Immature natural killer cell (primary cell): ENCODE measurements at places on chromosomes 1 and 21.

- no peak for DNase-seq
Measured at GRCh38 chr1:203281033-203281432, 24.3 kb upstream of the BTG2 start.

GRCh38 chr1:15249081-15249480 lies 2.1 kb downstream of the FHAD1 start:
- peak; percentile 76 for DNase-seq

- peak; percentile 97 for DNase-seq
Measured at GRCh38 chr1:24930260-24931145, at the start of gene RUNX3. Gene RUNX3, minus strand, starts transcription at chr1:24930276. Its CDS starts 408 bp downstream, at chr1:24929868.

- DNase-seq = no peak
Measured at GRCh38 chr1:147837129-147837963, 65.2 kb upstream of the GJA8 start.

DNA sequence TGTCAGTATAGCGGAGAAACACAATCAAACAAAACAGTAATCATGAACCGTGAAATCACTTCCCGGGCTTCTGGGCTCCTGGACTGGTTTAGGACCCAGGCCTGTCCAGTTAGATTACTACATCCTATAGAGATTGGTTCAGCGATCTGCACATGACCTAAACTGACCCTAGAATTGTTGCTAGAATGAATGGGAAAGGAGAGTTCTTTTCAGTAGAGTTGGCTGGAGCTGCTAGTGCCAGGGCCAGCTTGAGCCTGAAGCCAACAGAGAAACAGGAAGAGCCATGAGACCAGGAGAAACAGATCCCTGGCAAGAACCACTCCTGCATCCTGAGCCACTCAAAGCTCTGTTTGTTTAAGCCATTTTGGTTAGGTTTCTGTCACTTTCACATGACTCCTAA lies 474.3 kb upstream of the C1orf87 start:
- no peak for DNase-seq

DNA sequence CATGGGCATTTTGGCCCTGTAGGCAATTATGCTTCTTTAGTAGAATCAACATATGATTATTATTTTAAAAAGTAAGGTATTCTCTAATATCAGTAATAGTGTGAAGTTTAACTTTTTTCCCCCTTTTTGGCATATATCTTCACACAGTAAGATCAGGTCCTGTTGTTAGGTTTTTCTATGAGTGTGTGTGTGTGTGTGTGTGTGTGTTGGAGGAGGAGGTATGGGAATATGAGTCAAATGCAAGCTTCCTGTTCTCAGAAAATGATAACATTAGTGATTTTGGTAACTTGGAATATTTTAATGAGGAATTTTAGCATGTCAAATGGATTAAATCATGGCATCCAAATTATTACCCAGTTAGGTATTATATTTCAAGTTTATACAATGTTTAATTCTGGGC lies 65.8 kb upstream of the BCL10 start:
- no peak for DNase-seq

DNA sequence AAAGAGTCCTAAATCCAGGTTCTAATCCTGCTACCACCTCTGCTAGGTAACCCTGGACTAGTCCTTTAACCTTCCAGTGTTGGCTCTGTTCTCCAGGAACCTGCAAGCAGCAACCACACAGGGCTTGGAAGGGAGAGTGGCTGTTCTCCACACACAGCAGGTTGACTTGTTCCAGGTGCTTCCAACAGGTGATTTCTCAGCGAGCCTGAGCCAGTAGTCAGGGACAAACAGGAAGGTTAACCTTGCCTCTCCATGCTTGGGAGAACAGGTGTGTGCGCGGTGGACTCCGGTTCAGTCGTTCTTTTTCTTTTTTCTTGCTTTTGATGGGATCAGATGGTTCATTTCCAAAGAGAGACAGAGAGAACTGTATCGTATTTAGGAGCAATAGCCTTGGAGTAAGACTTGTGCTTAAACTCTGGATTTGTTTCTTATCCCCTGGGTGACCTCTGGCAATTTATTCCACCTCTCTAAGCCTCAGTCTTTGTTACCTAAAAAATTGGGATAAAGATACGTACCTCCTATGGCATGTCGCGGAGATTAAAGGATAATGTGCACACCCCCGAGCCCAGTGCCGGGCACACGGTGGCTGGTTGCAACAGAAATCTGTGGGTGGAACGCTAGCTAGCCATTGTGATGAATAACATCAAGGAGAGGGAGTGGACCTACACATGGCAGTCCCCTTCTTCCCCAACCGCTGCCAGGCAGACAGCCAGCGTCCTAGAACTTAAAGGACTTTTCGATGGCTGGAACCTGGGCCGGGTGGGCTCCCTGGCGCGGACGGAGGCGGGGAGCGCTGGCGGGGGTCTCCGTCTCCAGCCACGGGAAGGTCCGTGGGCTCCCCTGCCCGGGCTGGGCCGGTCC lies 583 bp upstream of the CACHD1 start:
- DNase-seq = no peak

GRCh38 chr1:76203127-76203526 lies 128.6 kb downstream of the ST6GALNAC3 start:
- DNase-seq = no peak

DNA sequence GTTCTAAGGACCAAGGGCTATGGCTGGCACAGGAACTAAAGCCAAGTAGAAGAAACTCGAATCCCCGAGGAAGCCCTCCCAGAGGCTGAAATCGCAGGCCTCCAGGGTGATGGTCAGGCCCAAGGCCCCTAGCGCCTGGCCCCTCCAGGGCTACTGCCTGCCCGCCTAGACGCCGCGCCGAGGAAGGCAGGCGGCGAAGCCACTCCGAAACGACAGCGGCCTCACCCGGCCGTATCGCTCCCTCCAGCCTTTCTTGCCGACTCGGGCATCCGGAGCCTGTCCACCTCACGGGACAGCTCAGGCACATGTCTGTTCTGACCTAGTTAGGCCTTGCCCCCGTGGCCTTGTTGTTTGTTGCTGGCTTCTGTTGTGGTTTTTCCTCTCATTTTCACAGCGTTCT lies 9.7 kb upstream of the LHX8 start:
- no peak for DNase-seq

DNA sequence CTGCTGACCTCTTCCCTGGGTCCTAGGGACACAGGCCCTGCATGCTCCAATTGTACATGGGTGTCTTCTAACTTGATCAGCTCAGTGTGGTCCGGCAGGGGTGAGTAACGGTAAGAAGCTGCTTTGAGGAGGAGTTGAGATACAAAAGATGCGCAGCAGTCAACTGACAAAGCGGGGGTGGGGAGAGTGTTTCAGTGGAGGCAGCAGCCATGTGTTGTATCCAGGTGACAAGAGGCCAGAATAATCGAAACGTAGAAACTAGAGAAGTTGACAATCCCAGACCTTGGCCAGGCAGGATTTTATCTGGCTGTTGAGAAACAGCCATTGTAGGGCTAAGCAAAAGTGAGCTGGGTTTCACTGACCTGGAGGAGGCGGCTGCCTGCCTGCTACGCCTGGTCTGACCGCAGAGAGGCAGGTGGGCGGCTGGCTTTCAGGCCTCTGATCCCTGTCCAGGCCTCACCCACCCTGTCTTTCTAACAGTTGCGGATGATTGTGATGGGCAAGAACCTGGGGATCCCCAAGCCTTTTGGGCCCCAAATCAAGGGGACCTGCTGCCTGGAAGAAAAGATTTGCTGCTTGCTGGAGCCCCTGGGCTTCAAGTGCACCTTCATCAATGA lies 28.8 kb downstream of the PADI6 start:
- no peak for DNase-seq

DNA sequence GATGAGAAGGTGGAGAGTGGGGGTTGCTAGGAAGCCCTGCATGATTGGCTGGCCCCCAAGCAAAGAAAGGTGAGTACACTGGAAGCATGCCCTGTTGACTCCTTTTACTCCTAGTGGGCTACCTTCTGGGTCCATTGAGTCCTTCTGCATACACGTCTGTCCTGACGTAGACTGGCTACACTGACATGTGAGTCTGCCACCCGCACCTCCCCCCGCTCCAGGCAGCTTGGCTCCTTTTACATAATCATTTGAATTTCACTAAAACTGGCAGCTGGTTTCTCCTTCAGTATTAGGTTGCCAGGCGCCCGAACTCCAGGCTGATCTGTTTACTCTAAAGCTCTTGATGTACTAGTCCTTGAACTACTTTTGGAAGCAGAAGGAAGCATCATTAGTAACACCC lies 8.7 kb downstream of the MRPS21 start:
- DNase-seq = no peak

DNA sequence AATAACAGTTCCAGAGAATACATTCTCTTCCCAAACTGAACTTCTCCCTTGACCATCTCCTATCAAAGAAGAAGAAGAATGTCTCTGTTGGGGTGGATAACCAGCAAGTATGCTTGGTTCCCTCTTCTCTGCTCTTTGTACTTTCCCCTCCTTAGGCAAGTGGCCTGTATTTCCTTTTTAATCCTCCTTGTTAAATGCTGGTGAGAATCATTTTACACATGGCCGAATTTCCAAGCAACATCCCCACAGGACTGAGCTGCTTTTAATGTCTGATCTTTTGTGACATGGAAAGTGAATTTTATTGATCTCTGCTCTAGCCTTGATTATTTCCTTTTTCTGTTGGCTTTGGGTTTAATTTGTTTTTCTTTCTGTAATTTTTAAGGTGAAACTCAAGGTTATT lies 336.7 kb downstream of the DUSP10 start:
- no peak for DNase-seq

- DNase-seq = peak; percentile 40
Measured at GRCh38 chr1:236103646-236104218, 38.6 kb upstream of the GPR137B start.

GRCh38 chr1:116033322-116033721 lies 57.0 kb downstream of the SLC22A15 start:
- no peak for DNase-seq

DNA sequence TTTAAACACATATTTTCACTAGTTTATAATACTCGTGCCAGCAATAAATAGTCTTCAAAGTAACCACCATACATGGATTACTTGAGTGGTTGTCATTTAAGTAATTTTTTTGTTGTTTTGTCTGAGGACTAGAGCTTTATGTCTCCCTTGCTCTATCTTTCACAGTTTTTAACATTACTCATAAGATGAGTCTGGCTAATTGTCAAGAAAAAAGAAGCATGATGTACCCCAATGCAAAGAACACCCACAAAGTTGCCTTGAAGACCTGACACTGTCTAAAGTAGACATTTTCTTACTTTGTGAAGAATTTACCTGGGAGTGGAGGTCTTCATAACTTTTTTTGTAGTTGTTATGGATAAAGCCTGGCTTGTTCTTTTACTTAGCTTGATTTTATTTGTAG lies 210.4 kb upstream of the BRINP3 start:
- DNase-seq = no peak

DNA sequence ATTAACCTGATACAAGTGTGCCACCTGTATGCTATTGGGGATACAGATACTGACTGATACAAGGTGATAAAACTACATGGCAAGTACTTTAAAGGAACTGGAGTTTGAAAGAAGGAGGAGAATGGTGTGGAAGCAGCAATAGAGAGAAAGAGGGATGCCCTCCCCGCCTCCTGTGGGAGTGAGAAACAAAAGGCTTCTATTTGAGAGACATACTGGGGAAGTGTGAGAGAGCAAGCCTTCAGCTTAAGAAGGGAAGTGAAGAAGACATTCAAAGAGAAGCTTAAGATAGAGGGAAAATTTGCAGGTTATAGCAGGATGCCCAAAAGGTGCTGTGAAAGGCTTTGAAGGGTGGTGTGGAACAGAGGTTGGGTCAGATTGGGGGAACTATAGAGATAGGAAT lies 7.7 kb upstream of the ALG14 start:
- DNase-seq = no peak

DNA sequence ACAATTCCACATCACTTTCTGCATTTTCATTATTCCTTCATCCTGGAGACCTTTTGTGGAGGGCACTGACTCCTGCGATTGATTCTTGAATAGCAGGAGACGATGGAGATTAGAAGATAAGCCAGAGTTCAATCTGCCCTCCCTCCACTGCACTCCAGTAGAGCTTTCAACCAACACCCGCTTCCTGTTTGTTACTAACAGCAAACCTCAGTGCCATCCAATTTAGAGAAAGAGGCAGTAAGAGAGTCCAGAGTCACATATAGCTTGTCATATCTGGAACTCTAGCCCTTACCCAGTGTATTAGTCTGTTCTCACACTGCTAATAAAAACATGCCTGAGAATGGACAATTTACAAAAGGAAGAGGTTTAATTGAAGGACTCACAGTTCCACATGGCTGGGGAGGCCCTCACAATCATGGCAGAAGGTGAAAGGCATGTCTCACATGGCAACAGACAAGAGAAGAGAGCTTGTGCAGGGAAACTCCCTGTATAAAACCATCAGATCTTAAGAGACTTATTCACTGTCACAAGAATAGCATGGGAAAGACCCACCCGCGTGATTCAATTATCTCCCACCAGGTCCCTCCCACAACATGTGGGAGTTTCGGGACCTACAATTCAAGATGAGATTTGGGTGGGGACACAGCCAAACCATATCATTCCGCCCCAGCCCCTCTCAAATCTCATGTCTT lies 55.9 kb downstream of the PCBP3 start:
- no peak for DNase-seq

DNA sequence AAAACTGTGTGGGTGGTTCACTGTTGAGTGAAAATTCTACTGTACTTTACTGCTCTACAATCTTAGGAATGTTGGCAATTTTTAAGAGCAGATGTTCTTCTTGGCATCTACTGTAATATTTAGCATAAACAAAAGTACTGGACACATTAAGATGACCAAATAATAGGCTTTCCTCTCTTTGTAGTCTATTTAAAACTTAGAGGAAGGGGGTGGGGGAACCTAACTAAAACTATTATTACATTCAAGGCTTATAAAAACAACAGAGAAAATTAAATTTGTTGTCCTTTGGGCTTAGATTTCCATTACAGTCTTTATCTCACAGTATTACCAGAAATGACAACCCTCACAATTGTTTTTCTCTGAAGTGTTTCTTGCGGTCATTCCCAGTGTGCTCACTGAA lies 181.2 kb downstream of the PLPPR4 start:
- no peak for DNase-seq

- DNase-seq = no peak
Measured at GRCh38 chr1:56580771-56581170, 1.4 kb upstream of the PLPP3 start.

GRCh38 chr1:149963358-149963757 lies 26.7 kb upstream of the MTMR11 start:
- DNase-seq = no peak

GRCh38 chr1:95002540-95003432 lies 70.0 kb downstream of the ALG14 start:
- no peak for DNase-seq

DNA sequence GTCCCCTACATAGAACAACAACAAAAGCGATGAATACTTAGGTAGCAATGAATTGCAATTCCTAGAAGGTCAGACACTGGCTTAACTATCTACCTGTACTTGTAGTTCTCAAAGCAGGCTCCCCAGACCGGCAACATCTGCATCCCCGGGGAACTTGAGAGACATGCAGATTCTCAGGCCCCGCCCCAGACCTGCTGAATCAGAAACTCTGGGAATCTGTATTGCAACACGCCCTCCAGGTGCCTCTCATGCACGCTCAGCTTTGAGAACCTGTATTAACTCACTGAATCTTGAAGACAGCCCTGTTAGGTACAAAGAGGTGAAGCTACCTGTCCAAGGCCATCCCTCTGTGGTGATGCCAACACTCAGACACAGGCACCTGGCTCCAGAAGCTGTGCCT lies 128.1 kb downstream of the KAZN start:
- no peak for DNase-seq

- no peak for DNase-seq
Measured at GRCh38 chr21:29490016-29490415, 191.3 kb downstream of the BACH1 start.

- DNase-seq = no peak
Measured at GRCh38 chr1:166307261-166308188, 140.7 kb upstream of the FAM78B start.
